M059J (cell line): ENCODE measurements at places on chromosomes 12 and 14. TPM values are rescaled to one million over a fixed set of nuclear protein-coding genes. Genes with fewer than 3 reads are reported as not detected.

The IL31 gene
- total RNA-seq: not detected in 2 replicates

DNA sequence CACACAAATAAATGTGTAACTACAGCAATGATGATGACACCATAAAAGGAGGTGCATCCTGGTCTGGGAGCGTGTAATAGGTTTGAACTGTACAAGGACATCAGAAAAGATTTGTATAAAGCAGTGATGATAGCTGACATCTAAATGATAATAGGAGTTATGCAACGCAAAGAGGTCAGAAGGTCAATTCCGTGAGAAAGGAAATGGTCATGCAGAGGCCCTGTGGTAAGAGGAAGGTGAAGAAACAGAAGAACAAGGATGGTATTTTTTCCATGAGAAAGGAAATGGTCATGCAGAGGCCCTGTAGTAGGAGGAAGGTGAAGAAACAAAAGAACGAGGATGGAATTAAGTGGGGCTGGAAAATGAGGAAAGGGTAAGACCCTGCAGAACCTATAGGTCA lies 106.7 kb upstream of the TMPO start:
- no peak for DNase-seq

The CLEC2A gene
- not detected in 2 replicates for total RNA-seq

DNA sequence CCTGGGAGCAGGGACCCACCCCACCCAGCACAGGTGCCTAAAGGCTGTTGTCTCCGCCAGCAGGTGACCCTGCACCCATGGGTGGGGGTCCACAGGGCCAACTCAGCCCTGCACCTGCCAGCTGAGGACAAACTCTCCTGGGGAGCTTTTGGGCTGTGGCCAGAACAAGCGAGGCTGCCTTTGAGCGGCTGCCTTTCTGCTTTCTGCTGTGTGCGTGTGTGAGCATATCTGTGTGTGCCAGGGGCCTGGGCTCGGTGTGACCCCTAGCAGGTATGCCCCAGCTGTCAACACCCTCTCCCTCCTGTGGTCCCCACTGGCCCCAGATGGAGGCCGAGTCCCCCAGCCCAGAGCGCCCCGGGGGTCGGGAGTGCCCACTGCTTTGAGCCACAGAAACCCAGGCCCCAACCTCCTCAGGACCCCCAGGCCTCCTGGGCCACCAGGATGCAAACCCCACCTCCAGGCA lies 25.9 kb upstream of the GPR132 start:
- no peak for DNase-seq

DNA sequence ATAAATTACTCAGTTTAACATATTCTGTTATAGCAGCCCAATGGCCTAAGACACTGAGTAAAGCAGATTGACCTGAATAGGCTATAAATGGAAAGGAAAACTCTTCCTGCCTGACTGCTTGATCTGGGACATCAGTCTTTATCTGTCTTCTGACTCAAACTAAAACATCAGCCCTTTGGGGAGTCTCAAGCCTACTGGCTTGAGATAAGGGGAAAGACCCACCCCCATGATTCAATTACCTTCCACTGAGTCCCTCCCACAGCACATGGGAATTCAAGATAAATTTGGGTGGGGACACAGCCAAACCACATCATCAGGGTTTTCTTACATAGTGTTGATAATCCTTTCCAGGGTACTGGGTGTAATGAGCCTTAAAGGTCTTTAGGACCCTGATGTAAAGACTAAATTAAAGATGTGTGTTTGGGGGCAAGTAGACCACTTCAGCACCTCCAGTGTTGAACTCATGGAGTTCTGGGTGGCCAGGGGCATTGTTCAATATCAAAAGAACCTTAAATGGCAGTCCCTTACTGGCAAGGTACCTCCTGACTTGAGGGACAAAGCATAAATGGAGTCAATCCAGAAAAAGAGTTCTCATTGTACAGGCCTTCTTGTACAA lies 67.8 kb downstream of the TSHR start:
- no peak for DNase-seq

GRCh38 chr12:119748497-119748896 lies 80.6 kb downstream of the PRKAB1 start:
- DNase-seq: peak; percentile 53

DNA sequence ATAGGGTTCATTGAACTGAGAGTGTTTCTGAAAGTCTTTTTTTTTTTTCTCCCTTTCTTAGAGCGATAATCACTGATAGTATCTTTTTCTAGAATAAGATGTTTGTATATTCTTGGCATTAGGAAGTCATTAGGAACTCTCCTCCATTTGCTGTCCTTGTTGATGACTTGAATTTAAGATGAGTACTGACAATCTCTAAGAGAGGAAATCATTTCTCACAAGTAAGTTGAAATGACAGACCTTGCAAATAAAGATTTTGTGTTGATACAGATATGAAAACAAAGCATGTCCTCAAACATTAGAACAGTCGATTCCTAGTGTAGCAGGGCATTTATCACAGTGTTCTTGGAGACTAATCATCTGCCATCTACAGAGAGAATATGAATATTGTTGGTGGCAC lies 458.4 kb upstream of the SYT1 start:
- DNase-seq: no peak

- DNase-seq: no peak
Measured at GRCh38 chr14:31962920-31963319, 114.2 kb upstream of the ARHGAP5 start.

- no peak for DNase-seq
Measured at GRCh38 chr14:25231004-25231403, 181.1 kb upstream of the STXBP6 start.

The CLEC1B gene
- not detected in 2 replicates for total RNA-seq

GRCh38 chr12:45774508-45775162 lies 45.1 kb downstream of the ARID2 start:
- DNase-seq: no peak

- no peak for DNase-seq
Measured at GRCh38 chr12:115147916-115148315, 463.9 kb upstream of the TBX3 start.

GRCh38 chr14:90539496-90539775 lies 142.6 kb downstream of the CALM1 start:
- no peak for DNase-seq

GRCh38 chr14:21614240-21614639 lies 20.5 kb downstream of the OR10G2 start:
- no peak for DNase-seq

DNA sequence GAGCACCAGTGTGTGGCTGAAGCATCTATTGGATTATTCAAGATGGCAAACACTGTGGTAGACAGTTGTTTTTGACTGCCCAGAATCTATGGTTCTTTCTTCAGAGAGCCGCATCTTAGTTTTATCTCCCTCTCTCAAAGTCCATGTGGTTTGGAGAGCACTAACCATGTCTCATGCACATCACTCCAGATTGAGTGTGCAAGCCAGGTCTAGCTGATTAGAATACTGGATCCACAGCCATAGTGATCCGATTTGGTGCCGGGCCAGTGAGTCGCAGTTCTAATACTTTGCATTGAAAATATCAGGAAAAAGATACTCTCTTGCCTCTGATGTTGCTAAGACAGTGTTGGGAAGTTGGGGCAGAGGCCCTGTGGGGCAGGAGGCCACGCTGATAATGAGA lies 4.6 kb upstream of the SBNO1 start:
- DNase-seq: no peak

The MAP4K5 gene
- total RNA-seq: 58.2 and 75.4 TPM in 2 replicates

GRCh38 chr12:43210485-43211192 lies 341.4 kb downstream of the ADAMTS20 start:
- peak; percentile 82 for DNase-seq

- no peak for DNase-seq
Measured at GRCh38 chr14:88258021-88258420, 65.0 kb downstream of the KCNK10 start.

DNA sequence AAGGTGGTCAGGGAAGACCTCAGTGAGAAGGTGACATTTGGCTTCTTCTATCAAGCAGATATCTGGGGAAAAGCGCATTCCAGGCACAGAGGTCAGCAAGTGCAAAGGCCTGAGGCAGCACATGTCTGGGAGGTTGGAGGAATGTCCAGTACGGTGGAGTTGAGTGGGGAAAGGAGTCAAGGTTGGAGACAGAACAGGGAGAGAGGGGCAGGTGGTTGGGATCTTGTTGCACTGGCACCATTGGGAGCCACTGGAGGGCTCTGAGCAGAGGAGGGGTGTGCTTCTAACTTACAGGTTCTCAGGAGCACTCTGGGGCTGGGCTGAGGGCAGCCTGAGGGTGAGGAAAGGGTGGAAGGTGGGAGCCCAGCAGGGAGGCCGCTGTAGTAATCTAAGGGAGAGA lies 52.1 kb downstream of the EID3 start:
- peak; percentile 38 for DNase-seq

The CLBA1 gene
- total RNA-seq: 3.3 and 5.6 TPM in 2 replicates

The PLA2G1B gene
- total RNA-seq: not detected in 2 replicates

The FIGNL2 gene
- 0.10 TPM in 1 of 2 replicates, not detected in the other for total RNA-seq

DNA sequence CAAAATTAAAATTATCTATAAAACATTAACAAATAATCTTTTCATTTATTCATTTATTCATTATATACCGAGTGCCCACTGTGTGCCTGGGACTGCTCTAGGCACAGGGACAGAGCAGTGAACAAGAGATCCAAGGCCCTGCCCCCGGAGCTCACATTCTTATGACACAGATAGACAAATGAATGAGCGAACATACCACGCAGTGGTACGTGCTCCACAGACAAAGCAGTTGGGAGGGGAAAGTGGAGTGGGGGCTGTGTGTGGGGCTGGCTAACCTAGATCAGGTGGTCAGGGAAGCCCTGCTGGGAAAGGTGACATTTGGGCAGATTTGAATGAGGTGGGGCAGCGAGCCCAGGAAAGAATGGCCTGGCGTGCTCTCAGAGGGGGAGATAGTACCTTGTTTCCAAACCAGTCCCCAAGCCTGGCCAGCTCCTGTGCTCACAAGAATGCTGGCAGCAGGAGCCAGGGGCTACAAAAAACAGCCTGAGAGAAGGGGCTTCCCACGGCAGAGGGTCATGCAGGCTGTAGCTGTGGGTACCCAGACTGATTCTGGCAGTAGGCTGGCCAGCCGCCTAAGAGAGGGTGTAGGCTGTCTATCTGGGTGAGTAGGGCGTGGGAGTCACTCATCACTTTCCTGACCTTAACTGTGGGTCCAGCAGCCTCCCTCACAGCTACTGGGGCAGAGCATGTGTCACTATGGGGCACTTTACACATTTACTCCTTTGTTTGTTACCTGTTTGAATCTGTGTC lies 57.8 kb upstream of the ACTN1 start:
- DNase-seq: no peak

DNA sequence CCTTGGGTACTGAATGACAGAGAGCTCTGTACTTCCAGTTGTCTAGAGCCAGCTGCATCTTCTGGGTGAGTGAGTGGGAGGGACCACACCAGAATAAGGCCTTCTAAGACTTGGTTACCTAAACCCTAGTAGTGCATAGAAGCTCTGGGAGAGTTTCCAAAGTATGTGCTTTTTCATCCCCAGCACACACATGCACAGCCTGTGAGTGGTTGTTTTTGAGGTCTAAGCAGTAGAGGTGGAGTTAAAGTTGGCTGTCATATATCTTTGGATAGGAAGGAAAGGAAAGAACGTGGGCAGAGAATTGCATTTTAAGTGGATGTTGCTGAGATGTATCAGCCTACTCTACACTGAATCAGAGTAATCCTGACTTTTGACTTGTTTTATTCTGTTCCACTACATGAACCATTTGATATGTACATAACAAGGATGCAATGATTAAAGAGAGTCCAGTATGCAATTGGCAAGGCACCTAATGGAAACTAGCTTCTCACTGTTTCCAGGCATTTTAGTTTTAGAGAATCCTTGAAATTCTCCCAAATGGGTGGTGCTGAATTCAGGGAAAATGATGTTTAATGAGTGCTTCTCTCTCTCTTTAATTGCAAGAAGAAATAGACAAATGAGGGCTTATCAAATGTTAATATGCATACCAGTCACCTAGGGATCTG lies 51.8 kb upstream of the PRICKLE1 start:
- DNase-seq: no peak

The ABCC9 gene
- total RNA-seq: 0.07 TPM in 1 of 2 replicates, not detected in the other

- DNase-seq: no peak
Measured at GRCh38 chr12:114682106-114682784, 1.7 kb downstream of the TBX3 start.

DNA sequence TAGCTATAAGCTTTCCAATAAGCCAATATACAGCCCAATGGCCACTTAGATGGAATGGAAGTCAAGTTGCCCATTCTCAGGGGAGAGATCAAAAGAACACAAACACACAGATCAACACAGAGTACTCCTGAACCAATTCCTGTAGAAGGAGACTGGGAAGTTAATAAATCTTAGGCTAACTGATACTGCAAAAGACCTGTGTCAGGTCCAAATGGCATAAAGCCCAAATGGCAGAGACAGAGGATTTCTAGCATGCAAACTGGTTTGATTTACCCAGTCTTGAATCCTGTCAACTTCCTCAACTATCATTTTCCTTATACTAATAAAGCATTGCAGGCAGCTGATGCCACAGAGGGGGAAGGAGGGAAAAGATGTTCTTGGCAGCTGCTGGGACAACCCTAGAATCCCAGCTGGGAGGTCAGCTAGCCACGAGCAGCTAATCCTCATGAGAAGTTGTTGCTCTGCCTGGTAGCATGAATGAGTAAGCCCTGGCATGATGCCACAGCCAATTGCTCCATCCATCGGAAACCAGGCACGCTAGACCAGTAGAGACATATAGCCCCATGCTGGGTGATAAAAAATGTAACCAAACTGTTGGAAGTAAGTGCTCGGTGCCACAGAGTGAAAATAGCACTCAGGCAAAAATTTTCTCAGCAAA lies 26.2 kb downstream of the ANG start:
- peak; percentile 4 for DNase-seq

- DNase-seq: peak; percentile 92
Measured at GRCh38 chr12:47276621-47277309, 197.0 kb upstream of the AMIGO2 start.

GRCh38 chr12:128947209-128947608 lies 93.9 kb downstream of the GLT1D1 start:
- DNase-seq: no peak

The CELA1 gene
- total RNA-seq: not detected in 2 replicates

DNA sequence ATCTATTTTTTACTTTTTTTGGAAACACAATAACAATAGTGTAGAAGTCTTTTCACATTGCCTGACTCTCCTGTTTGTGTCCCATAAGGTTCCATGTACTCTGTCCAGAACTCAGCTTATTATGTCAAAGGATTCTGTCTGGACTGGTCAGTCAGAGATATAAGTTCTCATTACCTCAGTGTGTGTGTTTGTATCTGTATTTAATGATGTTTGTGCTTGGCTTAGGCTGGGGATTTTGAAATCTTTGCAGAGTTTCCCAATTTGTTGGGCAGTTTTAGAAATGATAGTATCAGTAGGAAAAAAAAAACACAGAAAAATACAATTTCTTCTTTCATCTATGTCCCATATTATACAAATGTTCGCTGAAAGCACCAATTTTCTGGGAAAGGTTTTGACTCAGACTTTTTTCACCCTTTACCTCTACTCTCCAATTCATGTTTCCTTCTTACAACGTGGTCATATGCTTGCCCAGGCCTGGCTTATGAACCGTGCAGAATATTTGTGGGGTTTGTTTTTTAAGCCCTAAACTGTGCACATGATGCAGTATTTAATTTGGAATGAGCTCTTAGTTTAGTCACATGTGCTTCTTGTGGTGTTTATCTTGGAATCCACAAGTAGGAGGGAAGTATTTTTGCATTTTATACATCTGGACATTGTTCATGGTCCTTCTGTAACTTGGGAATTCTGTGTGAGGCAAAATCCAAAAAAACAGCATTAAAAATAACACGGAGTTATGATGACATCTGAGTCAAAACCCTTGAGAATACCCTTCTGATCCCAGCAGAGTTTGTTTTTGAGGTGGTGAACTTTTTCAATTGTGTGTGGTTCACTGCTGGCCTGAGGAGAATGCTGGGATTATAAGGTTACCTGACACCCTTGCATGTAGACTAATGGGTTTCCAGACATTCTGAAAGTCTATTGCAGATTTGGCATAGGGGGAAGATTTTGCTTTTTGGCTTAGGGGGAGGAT lies 121.2 kb downstream of the RAD51B start:
- DNase-seq: peak; percentile 64
